M059J (cell line): ENCODE measurements at places on chromosomes 6 and 20.

DNA sequence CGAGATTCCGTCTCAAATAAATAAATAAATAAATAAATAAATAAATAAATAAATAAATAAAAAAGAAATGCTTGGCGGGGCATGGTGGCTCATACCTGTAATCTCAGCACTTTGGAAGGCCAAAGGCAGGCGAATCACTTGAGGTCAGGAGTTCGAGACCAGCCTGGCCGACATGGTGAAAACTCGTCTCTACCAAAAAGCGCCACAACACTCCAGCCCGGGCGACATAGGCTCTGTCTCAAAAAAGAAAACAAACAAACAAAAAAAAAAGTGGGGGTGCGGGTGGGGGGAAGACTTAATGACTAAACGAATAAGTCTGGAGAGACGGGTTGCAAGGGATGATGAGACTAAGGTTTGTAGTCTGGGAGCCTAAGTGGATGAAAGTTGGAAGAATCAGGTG, 170.7 kb downstream of the SLC16A10 start:
- DNase-seq, result no peak

DNA sequence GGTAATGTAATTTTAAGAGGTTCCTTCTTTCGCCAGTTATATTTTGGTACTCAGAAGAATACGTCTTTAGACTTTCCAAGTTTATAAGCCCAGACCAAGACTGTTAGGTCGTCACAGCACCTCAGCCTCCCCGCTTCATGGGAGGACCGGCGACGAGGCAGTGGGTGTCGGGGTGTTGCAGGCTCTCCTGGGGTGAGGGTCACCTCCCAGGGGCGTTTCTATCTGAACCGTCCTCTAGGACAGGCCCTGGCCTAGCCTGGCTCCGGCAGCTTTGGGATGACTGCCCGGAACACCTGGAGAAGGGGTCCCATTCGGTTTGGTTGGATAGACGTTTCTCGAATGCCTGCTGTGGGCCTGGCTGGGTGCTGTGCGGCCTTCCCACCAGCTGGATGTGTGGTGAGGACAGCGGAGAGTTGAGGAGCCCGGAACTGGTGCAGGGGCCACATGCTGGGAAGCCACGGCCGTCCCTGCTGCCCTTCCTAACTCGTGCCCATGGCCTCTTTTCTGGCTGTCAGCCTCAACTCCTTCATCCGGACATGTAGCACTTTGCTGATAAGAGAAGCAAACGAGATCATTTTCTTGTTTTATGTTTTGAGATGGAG, 1.1 kb downstream of the OSBPL2 start:
- DNase-seq, result no peak

DNA sequence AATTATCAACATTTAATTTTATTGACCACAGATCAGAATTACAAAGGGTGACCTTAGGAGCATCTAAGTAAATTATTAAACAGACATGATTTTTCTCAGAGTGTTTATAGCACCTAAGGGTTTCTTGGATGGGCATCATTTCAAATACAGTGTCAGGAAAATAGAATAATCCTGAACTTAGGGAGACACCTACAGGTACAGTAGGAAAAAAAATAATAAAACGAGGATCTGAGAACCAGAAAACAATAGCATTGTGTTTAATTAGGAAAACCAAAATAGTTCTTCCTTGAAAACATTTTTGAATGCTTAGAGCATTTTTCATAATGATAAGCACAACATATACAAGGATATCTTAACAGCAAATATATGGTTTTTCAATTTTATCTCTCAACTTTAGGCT, 39.2 kb downstream of the MMUT start:
- DNase-seq, result peak; percentile 21

- peak; percentile 19 for DNase-seq
Measured at GRCh38 chr6:105757512-105758200, 328.5 kb upstream of the PRDM1 start.

DNA sequence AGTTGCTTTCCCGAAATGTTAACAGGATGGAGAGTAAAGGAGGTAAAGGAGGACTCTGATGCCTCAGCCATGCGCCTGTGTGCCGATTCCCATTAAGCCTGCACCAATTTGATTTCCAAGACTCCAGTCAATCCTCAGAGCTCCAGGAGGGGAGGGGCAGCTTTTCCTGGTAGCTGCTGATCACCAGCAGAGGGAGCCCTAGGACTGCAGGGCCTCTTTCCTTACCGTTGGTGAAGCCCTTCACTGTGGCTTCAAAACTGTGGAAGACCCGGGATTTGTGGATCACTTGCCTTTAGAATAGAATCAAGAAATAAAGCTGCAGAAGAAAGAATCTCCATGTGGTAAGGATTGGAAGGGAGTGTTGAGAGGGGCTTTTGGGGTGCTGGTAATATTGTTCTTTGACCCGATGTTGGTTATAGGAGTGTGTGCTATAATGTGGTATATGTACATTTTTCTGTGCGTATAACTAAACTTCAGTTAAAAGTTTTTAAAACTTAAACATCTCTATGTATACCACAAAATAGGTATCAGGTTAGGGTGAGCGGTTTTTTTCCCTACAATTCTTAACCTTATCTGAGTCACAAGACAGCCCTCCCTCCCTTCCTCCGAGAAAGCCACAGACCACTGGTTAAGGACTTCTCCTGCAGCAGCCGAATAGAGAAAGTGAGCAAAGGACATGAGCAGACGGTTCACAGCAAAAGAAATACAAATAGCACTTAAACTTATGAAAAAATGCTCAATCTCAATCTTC, 6.9 kb upstream of the OSER1 start:
- peak; percentile 80 for DNase-seq

- DNase-seq, result no peak
Measured at GRCh38 chr6:6508643-6509042, 79.9 kb upstream of the LY86 start.

- no peak for DNase-seq
Measured at GRCh38 chr6:15458021-15458459, 204.8 kb downstream of the DTNBP1 start.

GRCh38 chr6:169231790-169232506, 21.7 kb downstream of the THBS2 start:
- DNase-seq, result no peak

- peak; percentile 35 for DNase-seq
Measured at GRCh38 chr6:74069089-74069581, 373.1 kb downstream of the CD109 start.

- DNase-seq, result no peak
Measured at GRCh38 chr6:2796861-2797260, 31.7 kb downstream of the WRNIP1 start.

- DNase-seq, result no peak
Measured at GRCh38 chr20:25281541-25281991, 33.7 kb downstream of the PYGB start.

- no peak for DNase-seq
Measured at GRCh38 chr6:146551545-146551944, 7.9 kb downstream of the RAB32 start.

DNA sequence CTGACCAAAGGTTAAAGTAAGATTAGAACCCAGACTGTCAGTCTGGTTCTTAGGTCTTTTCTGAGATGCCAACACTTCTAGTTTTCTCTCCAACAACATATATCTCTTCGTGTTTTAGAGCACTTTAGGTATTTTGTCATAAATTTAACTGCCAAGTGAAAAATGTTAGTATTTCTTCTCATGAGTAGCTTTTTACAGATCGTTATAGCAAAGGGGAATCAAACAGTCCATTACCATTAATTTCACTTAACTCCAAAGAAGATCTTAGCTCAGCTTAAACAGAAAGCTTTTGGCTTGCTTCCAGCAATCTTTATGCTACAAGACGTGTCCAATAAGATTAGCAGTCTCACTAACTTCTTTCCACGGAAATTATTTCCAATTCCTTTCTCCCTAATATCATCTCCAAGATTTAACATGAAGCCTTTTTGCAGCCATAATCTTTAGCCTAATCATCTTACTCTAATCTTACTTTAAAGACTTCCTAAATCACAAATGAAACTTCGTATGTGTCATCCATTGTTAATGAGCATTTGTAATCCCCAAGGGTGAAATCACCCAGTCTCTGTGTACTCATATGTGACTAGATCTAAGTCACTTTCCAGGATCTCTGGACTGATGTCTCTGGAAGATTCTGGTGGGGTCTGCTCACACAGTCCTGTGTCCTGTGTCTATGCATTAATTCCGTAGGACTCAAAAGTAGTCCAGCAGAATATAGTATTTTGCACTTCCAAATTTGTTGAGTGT, 38.7 kb downstream of the MOXD1 start:
- DNase-seq, result no peak

DNA sequence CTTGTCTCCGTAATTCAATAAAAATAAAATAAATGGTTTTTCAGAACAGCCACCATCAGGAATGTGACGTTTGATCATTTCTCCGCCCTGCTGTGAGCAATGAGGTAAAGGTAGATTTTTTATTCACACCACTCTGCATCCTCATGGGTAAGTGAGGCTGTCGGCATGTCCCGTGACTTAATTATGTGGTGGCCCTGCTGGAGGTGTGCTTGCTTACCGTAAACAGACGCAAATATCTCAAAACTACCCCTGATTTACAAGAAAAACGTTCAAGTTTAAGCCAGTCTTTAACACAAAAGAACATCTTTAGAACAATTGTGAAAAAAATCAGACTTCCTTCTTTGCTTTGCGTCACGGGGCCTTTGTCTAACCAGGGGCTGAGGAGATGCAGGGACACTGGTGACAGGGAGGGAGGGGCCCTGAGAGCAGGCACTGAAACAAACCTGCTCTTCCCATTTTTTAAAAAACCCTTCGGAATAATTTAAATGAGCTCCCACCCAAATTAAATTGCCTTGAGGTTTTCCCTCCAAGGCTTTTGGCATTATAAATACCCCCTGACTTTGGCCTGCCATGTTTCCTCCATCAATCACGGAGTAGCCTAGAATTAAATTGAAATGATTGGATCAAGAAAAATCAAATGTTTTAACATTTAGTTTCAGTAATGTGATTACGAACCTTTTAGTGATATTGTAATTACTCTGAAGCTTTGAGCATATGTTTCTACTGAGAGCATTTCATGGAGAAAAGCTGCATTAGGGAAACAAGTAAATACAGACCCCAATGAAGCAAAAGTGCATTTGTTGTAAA, 13.4 kb downstream of the PRKN start:
- DNase-seq, result no peak

DNA sequence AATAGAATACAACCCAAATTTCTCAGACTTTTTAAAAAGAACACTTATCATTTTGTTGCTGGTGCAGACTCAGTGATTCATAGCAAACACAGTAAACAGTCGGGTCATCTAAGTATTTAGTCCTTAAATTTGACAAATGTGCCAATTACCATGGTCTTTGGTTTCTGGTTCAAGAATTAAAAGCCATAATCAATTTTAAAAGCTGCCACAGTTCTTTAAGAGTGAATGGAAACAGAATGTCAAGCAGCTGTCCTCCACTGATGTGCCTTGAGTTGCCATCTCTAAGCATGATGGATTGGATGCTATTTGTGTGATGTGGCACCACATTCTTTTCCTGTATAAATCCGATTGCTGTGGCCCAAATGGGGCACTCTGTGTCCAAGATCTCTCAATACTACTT, 67.2 kb upstream of the MLIP start:
- DNase-seq, result no peak

- peak; percentile 1 for DNase-seq
Measured at GRCh38 chr6:99187429-99187828, 162.0 kb downstream of the FAXC start.

GRCh38 chr20:61442718-61443117, 190.7 kb downstream of the CDH4 start:
- DNase-seq, result no peak

GRCh38 chr20:4162766-4163165, 147.4 kb upstream of the RNF24 start:
- no peak for DNase-seq

GRCh38 chr6:14547284-14547998, 429.9 kb downstream of the CD83 start:
- no peak for DNase-seq

GRCh38 chr6:132207991-132208390, 193.3 kb downstream of the MOXD1 start:
- DNase-seq, result no peak

DNA sequence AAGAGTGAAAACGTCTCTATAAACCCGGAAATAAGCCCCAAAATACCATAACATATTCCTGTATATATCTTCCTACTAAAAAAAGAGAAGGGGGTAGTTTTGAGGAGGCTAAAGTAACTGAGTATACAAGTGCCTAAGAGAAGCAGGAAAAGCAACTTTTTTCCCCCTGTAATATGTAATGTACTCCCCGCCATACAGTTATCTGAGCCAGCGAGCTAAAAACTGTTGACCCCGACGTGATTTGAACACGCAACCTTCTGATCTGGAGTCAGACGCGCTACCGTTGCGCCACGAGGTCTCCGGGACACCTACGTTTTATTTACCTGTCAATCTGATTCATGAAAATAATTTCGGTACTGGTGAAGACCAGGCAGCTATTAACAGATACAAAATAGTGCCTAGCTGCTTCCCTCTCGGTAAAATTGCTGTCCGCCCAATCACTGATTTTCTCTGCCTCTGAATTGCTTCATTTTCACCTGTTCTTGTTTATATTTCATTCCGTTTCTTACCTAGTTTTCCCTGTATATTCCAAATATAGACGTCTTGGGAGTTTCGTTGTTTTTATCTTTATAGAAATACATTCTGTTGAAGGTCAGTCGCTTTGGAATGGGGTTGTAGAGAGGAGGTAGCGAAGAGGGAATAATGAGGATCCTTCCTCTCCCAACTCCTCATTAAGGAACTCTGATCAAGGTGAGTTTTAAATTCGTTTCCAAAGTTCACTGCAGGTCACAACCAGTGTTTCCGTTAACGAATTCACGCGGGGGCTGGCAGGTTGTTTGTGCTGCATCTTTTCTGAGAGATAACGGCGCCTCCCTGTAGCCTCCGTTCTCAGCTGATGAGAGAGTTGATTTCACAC, 33.6 kb upstream of the BTN3A2 start:
- peak; percentile 77 for DNase-seq

- DNase-seq, result peak; percentile 33
Measured at GRCh38 chr6:126535595-126535994, 195.7 kb downstream of the CENPW start.

DNA sequence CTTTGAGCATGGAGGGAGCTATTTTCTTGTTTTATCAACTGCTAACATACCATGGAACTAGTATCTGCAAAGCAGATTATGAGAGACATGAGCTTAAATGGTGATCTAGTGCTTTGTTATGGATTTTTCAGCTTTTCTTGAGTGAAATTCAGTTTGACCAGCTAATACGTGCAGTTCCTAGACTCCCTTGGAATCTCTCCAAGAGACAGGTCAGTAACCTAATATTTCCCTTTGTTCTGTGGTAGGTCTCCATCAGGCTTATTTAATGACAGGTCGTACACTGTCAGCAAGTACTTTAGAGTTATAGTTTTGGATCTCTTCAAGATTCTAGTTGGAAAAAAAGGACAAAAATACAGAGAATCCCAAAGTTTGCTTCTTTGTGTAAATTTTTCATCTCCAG, 43.9 kb downstream of the HDAC2 start:
- DNase-seq, result peak; percentile 38
